T-helper 2 cell treated with Interferon-gamma antibody and Interleukin-4, amounts not matched to agents 5 μg/mL and 100 μg/mL, for 36 hours (primary cell): ENCODE measurements at places on chromosomes 2 and 18.
A peak's percentile ranks its signal among the peaks of the same experiment; 100 is the strongest.

DNA sequence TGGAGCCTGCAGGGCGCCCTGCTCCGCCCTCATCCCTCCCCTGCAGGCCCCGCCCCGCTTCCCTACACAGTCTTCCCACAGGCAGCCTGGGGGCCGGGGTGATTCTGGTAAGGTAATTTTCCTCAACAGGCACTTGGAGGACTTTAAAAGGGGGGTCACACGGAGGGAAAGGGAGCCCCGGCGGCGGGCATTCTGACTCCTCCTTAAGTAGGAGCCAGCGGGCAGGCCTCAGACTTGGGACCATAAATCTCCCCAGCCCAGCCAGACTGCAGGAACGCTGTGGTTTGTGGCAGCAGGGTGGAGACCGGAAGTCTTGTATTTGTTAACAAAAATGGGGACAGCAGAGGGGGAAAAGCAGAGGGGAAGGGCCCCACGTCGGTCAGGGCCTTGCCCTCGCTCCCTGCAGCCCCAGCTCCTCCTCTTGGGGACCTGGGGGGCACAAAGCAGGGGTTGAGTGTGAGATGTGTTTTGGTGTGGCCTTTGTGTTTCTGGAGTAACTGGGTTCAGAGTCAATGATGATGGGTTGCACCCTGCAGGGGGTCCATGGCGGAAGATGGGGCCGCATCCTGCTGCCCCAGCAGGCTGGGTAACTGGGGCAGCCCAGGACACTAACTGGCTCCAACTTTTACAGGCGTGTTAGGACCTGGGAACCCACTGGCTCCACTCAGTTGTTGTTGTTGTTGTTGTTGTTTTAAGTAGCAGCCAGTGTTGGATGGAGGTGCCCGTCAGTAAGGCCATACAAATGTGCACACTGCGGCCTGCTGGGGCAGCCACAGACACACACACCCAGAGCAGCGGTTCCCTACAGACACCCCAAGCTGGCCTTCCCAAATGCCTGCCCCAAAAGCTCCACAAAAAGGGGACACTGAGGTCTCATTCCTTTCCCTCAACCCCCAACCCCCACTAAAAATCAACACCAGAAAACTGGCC, 27.7 kb downstream of the SMAD7 start:
- no peak for DNase-seq

DNA sequence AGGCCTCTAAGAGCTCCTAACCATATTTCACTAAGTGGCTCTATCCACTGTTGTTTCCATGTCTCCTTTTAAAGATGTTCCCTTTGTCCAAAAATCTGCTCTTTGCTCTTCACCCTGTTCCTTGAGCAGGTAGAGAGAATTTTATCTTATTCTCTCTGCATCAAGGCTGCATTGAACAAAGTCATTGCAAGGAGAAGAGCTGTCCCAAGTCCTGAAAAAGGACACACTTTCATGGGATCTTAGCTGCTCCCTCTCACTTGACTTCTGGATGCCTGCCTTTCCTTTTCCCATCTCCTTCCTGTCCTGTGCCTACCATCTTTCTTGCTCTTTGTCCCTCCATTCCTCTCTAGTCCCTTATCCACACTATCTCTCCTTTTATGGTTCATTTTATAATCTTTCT, 235.2 kb upstream of the THSD7B start:
- no peak for DNase-seq

- DNase-seq, result peak; percentile 52
These were observed 6.3 kb downstream of the SNORC start for GRCh38 chr2:232876161-232876977.

DNA sequence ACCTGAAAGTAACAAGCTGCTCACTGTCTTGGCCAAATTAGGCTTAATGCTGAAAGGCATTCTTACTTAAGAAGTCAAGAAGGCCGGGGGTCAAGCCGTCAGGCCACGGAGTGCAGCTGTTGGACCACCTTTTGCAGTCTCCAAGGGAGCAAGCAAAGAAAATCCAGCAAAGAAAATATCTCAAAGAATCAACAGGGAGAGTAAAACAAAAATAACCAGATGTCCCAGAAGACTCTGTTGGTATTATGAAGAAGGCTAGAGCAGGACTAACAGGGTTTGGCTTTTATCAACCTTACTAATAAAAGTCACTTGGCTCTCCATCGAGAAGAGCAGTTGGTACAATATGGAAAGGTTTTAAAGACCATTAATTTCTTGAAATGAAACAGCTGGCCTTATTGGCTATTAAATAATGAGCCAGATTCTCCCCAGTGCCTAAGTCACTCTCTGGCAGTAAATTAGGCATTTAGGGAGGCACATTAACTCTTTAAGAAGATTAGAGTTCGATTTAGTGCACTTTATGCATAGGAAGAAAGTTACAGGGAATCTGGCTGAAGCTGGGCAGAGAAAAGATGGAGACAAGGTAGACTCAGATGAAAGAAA, 110.8 kb upstream of the NRP2 start:
- no peak for DNase-seq

DNA sequence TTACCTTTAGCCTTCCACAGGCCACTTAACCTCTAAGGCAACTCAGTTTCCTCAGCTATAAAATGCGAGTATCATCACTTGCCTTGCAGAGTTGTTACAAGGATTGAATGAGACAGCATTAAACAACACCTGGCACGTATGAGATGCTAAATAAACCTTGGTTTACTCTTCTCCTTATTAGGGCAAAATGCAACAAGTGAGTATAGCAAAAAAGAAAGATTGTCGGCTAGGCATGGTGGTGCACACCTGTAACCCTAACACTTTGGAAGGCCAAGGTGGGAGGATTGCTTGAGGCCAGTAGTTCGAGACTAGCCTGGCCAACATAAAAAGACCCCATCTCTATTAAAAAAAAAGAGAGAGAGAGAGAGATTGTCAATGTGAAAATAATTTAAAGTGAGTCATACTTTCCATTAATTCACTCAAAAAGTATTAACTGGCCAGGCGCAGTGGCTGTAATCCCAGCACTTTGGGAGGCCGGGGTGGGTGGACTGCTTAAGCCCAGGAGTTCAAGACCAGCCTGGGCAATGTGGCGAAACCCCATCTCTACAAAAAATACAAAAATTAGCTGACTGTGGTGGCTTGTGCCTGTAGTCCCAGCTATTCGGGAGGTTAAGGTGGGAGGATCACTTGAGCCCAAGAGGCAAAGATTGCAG, 8.0 kb downstream of the ATAD2B start:
- no peak for DNase-seq
